Fibroblast of skin of back (primary cell): ENCODE measurements at places on chromosomes 1 and 21.
A peak's percentile ranks its signal among the peaks of the same experiment; 100 is the strongest.

DNA sequence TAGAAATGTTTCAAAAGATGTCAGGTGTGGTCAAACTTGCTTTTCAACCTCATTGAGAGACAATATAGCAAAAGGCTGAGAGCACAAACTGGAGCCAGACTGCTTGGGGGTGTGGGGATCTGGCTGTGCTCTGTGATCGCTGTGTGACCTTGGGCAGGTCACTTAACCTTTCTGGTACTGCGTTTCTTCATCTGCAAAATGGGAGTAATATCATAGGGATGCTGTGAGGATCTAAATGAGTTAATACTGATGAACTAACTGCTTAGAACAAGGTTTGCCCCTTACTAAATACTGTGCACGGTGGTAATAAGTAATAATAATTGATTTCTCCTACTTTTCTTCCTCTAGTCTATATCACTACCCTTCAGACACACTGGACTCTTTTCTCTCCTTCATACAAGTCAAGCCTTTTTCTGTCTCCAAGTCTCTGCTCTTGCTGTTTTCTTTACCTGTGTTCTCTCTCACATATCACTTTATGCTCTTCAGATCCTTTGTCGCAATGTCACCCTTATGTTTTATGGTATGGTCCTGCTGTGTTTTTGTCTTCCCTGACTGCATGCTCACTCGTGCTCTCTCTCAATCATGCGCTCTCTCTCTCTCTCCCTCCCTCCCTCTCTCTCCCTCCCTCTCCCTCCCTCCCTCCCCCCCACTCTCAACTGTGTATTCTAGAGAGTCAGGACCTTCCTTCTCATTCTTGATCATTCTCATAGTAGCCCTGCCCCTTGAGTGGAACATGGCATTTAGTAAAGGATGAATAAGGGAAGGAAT, 3.3 kb downstream of the MGST3 start:
- DNase-seq: no peak

DNA sequence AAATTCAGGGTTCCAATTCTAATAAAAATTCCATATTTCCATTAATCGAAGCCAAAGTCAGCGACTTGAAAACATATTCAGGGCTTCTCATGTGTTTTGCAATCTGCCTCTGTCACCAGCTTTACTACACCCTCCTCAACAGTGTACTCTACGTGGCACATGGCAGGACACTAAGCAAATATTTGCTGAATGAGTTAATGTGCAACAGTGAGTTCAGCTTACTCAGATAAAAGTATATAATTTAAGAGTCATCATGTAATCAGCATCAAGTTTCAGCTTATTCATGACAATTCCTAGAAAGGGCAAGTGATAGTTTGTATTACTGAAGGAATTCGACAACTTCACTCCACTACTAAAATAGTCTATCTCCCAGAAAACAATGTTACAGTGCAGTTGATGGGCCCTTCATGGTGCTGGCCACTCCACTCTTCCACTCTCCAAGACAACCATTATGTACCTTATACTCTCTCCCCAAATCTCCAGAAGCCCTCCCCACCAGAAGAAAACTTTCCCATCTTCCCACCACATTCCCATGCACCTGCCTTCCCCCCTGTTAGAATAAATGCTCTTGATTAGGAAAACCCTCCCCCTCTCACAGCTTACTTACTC, 97.3 kb downstream of the TTLL7 start:
- peak; percentile 90 for DNase-seq

DNA sequence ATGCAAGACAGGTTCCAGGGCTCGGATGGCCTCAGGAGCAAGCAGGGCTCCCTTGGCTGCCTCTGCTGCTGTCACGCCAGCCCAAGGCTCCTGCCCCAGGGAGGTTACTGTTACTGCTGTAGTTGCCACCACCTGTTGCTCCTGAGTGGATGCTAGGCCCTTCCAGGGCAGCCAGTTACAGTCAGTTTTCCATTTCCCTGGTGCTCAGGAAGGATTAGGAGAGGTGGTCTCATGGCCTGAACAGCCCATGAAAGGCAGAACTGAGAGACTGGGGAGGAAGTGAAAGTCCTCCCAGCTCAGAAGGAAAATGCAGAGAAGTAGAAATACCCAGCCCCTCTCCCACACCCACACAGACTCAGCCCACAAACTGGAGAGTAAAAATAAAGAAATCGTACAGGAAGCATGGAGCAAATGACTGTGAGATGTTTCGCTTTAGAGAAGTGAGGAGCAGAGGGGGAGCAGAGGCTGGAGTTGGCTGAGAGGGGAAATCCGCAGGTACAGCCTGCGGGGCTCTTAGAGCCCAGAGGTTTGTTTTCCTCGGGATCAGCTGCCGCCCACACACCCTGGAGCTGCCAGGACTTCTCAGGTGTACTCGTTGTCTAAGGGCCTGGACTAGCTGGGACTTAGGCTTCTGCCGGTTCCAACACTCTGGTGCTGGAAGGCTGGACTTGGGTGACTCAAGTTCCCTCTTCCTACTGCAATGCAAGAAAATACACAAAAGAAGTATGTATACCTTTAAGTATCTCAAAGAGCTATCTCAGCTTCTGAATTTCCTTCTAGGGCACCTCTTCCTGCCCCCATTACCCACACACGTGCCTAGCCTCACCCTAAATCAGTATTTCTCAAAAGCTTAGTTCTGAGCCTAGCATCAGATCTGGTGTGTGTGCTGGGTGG, 2.3 kb downstream of the IL6R start:
- no peak for DNase-seq

DNA sequence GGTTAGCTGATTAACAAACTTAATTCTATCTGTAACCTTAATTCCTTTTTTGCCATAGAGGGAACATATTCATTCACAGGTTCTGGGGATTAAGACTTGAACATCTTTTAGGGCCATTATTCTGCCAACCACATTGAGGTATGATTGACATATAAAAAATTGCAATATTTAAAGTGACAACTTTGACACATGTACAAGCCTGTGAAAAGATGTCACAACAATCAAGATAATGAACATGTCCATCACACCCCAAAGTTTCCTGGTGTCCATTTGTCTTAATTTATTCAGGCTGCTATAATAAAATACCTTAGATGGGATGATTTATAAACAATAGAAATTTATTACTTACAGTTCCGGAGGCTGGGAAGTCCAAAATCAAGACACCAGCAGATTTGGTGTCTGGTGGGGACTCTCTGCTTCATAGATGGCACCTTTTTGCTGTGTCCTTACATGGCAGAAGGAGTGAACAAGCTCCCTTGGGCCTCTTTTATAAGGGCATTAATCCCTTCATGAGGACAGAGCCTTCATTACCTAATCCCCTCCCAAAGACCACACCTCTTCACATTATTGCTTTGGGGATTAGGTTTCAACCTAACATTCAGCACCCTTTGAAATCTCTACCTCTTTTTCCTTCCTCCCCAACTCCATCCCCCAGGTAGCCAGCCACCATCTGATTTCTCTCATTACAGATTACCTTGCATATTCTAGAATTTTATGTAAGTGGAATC, 33.0 kb upstream of the TP53BP2 start:
- DNase-seq: no peak

GRCh38 chr1:32886004-32886827, at the start of gene HPCA:
Gene HPCA (plus strand): TSS chr1:32886491. CDS start chr1:32888899, 2,408 bp downstream.
- DNase-seq: peak; percentile 61

DNA sequence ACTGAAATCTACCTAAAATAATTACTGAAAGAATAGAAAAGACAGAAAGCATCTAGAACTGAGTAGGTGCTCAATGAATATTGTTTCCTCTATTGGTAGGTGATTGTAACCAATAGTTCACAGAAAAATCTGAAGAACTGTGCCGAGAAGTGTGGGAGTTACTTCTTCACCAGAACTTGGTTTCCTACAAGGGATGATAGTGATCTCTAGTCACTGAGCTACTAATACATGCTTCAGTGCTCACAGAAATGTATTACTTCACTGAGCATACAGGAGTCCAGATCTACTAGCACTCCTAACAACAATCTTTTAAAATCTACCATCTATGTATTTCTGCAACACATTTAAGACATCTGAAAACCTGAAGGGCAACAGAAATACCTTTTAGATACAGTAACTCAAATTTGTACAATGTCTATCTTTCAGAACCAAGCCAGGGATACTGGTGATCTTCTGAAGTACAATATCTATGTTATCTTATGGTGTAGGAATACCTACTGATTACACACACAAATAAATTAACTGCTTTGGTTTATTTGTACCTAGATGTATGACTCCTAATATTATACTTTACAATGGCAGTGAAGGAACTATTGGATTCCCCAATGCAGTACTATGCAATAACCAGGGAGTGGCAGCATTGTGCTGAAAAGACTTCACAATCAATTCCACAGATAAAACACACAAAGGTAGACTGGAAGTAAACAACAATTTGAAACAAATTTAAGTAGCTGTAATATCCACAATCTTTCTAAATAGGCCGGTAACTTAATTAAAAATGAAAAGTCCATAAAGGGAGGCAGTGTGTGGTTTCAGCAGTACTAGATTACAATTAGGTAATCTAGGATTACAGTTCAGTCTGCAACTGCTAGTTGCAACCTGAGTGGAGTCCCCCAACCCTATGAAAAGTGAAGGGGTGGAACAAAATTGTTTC, 243.0 kb downstream of the SLC45A1 start:
- DNase-seq: peak; percentile 40

GRCh38 chr1:1084372-1085170, 10.5 kb upstream of the RNF223 start:
- DNase-seq: no peak

DNA sequence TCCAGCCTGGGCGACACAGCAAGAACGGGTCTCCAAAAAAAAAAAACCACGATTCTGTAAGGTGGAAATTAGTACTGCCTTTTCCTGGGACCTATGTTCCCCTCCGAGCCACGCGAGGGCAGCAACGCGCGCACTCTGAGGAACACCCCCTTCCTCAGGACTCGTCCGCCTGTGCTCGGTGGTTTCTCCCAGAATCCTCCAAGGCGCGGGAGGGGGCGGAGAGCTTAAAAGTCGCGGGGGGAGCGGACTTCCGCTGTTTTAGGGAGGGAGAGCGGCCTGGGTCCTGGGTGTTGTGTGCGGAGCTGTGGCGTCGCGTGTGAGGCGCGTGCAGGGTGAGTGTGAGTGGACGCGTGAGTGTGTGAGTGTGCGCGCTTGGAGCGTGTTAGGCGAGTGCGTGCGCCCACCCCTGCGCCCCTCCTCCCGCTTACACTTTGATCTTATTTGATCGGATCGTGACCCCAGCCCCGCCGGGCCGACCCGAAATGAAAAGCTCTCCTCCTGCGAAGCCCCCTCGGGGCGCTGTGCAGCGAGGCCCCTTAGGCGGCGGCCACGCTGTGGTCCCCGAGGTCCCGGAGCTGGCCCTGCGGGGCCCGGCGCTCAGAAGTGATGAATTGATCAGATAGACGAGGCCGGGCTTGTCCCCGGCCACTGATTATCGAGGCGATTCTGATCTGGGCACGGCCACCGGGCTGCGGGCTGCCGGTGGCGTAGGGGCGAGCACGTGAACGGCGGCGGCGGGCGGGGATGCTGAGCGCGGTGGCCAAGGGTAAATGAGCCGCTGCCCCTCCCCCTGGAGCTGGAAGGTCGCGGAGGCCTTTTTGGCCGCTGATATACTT, 9.6 kb downstream of the TMEM167B start:
- peak; percentile 98 for DNase-seq

GRCh38 chr1:39001516-39002421, 10.7 kb downstream of the AKIRIN1 start:
- no peak for DNase-seq

GRCh38 chr21:45999581-46000181, 18.1 kb downstream of the COL6A1 start:
- no peak for DNase-seq

- no peak for DNase-seq
These were observed 8.5 kb downstream of the CYP4B1 start for GRCh38 chr1:46807046-46807972.

DNA sequence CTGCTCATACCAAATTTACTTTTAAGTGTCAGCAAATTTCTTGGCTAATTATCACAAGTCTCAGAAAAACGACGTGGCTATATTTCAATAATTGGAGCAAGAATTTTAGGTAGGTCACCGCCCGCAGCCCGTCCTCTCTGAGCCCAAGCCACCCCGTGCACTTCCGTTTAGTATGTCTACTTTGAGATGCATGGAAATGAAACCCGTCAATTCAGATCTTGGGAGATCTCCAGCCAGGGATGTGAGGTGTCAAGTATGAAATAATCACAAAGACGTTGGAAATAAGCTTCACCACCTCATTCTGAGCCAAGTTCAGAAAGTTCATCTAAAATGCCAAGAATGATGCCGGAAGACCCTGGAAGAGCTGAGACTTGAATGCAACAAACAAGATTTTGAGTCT, 132.6 kb upstream of the IRF2BP2 start:
- no peak for DNase-seq

- DNase-seq: peak; percentile 6
These were observed 43.6 kb downstream of the LRRC7 start for GRCh38 chr1:69611316-69611715.

DNA sequence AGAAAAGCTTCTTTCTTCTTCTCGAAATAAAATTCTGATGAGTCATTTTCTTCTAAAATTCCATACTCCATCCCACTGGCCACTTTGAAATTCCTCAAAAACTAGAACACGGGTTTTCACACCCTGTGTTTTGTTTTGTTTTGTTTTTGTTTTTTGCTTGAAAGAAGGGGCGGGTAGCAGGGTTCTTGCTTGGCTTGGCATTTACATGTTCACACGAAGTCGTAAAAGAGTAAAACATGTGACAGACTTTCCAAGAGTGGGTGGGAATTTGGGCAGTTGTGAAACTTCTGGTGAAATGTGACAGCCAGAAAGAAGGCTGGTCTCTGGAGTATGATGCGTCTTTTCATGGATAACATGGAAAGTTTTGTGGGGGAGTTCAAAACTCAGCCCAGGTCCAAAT, 47.1 kb upstream of the FMN2 start:
- peak; percentile 43 for DNase-seq

GRCh38 chr1:90210633-90211491, 216.0 kb downstream of the ZNF326 start:
- DNase-seq: no peak

GRCh38 chr1:58430421-58431275, 115.9 kb downstream of the OMA1 start:
- DNase-seq: peak; percentile 56

DNA sequence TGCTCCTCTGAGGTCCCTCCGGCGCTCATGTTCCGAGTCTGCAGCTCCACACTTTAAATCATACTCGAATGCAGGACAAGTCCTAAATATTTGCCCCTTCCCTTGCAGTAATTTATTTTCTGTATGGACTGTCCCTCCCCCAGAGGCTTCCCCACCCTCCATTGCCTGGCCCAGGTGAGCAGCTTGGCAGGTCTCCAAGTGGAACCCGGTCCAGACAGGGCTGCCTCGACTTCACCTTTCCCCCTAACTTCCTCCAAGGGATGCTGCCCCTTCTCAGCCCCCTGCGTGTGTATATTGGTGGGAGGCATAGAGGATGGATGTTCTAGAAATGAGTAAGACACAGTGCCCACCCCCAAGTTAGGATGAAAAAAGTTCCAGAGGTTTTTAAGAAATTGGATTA, 5.4 kb upstream of the OPTC start:
- DNase-seq: no peak
